Left lung (tissue), 14 donors: ENCODE measurements at places on chromosomes 5 and 9. TPM values are rescaled to one million over a fixed set of nuclear protein-coding genes. Genes with fewer than 3 reads are reported as not detected.

The C9orf50 gene
- total RNA-seq, result not detected

The TMEM267 gene
- 13.8 TPM for total RNA-seq

DNA sequence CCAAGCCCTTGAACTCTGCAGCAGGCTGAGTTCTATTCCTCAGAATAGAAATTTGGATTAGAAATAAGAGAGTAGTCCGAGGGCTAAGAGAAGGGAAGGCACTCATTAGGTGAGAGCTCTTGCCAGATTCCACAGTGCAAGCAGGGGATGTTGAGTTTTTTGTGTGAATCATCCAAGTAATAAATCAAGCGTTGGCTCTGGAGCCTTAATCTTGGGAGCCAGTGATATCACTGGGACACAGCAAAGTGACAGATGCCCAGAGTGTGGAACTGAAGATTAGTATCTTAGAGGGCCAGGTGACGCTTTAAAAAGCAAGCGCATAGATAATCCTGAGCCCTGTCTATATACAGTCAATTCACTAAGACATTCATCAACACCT, 60.3 kb downstream of the FOXD1 start:
- no peak for DNase-seq

The CCIN gene
- 1.5 TPM for total RNA-seq

- no peak for DNase-seq
Measured at GRCh38 chr5:158985492-158985891, 114.2 kb downstream of the EBF1 start.

GRCh38 chr5:151612689-151613427, 21.7 kb upstream of the FAT2 start:
- DNase-seq, result no peak

The SPATA6L gene
- total RNA-seq, result 10.1 TPM

GRCh38 chr9:16680541-16680940, 189.9 kb downstream of the BNC2 start:
- no peak for DNase-seq
